RWPE2 (cell line): ENCODE measurements at places on chromosomes 1 and 21.
A peak's percentile ranks its signal among the peaks of the same experiment; 100 is the strongest.

DNA sequence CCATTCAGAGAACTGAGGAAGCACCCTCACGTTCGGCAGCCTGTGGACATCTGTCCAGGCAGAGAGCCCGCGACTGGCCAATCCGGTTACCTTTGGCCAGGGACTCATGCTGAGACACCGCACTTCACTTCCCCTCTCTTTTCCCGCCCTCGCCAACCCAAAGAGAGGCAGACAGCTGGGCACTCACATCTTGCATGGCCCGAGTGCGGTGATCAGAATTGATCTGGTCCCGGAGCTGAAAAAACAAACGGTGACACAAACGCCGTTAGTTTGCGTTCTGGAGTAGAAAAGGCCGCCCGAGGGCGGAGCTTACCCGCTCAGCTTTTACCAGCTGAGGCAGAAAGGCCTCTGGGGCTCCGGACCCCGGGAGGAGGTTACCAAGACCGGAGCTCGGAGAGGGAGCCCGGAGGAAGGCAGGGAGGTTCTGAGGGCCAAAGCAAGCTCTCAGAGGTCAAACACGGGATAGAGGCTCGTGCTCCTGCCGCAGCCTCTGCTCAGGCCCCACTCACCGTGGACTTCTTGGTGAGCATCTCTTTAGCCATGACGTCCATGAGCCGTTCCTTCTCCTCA is 376 bp downstream of the SF3A3 start:
- DNase-seq = no peak

GRCh38 chr1:180160357-180160756 is 5.7 kb downstream of the QSOX1 start:
- no peak for DNase-seq

DNA sequence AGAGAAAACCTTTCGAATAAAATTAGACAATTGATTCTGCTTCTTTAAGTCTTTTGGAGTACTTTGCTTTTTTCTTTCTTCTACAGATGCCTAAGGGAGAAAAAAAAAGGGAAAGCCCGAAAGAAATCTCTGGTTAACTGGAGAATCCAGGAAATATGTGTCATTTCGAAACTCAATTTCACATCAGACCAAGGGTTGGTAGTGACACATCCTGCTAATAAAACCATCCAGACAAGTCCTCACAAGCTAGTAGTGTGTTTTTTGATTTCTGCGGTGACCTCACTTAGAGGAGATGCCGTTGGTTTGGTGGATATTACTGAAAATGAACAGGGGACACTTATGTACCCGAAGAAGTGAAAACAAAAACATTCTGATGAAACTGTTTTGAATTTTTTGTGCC is 726.5 kb upstream of the ADAMTS5 start:
- no peak for DNase-seq

DNA sequence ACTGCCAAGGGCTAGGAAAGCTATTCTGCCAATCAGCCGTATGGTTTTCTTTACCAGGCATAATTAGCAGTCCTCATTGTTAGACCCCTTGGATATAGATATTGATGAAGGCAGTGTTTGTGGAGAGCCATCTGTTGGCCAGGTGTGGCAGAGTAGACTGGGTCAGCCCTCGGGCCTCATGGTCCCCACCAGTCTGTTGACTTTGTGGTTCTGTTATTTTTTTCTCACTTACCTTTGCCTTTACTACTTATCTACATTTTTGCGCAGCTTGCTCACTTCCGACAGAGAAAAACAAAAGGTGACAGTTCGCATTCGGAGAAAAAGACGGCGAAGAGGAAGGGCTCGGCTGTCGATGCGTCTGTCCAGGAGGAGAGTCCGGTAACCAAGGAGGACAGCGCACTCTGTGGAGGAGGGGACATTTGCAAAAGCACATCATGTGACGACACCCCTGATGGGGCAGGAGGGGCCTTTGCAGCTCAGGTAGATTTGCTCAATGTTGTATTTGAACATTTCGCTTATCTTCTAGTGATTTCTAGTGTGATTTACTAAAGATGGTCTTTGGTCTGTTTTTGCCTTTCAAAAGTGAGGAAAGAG is 2.3 kb downstream of the PCNT start:
- no peak for DNase-seq

DNA sequence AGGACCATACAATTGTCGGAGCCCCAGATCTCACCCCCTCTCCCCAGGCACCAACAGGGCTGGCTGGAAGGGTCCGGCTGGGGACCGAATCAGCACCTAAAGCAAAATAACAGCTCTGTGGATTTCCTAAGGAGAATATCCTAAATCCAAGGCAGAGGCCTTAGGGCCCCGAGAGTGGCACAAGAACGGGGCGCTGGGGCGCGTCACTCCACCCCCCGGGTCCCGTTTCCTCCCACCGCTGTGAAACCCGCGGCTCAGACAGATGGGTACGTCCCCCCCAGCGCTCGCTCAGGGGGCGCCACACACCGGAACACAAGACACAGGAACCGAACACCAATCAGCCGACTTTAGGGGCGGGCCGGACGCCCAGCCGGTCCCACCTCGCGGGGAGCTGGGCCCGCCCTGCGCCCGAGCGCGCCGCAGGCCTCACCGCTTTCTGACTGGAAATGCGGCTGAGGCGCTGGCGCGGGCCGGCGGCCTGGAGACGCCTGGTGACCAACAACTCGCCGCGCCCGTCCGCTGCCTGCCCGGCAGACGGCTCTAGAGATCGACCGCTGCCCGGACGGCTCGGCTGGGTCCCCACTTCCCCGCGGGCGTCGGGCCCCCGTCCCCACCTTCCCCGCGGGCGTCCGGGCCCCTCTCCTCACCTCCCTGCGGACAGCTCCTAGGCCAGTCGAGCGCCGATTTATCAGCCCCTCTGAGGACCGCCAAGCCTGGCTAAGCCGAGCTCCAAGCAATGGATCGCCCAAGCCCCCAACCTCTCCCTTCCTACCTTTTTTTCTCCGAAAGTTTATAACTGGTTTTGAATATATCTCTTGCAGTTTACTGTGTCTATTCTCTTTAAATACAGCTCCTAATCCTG is at the start of gene HFM1:
TSS of gene HFM1 (minus strand) at position 687 of the 862 bp plus-strand sequence. CDS start 3,755 bp downstream, outside the sequence.
- DNase-seq = peak; percentile 66

- DNase-seq = no peak
Measured at GRCh38 chr1:67110352-67110751, 24.4 kb downstream of the C1orf141 start.

GRCh38 chr1:115807723-115808122 is 33.2 kb downstream of the NHLH2 start:
- no peak for DNase-seq

GRCh38 chr21:35868869-35869223 is 191.5 kb downstream of the SETD4 start:
- no peak for DNase-seq
